ENCODE measurements at places on chromosomes 1 and 21.

DNA sequence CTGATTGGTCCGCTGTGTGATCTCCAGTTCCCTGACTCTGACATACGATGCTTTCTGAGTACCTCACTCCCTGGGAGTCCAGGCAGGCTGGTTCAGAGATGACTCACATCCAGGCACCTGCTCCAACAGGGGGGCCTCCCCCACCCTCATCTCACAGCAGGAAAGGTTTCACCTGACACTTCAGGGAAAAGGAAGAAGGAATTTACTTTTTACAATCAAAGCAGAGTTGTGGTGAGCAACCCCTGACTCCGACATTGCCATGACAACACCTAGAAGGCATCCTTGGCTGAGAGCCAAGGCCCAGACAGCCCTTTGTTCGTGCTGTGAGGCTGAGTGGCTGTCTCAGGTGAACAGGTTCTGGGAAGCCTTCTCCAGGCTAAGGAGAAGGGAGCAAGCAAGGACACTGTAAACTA, 164.6 kb upstream of the GJB5 start:
- no peak for DNase-seq

- no peak for DNase-seq
Measured at GRCh38 chr21:28078126-28078525, 914.6 kb downstream of the LTN1 start.

GRCh38 chr1:211577277-211577818, 1.6 kb downstream of the SLC30A1 start:
- no peak for DNase-seq

GRCh38 chr1:198088360-198089071, 68.3 kb upstream of the NEK7 start:
- peak; percentile 77 for DNase-seq

DNA sequence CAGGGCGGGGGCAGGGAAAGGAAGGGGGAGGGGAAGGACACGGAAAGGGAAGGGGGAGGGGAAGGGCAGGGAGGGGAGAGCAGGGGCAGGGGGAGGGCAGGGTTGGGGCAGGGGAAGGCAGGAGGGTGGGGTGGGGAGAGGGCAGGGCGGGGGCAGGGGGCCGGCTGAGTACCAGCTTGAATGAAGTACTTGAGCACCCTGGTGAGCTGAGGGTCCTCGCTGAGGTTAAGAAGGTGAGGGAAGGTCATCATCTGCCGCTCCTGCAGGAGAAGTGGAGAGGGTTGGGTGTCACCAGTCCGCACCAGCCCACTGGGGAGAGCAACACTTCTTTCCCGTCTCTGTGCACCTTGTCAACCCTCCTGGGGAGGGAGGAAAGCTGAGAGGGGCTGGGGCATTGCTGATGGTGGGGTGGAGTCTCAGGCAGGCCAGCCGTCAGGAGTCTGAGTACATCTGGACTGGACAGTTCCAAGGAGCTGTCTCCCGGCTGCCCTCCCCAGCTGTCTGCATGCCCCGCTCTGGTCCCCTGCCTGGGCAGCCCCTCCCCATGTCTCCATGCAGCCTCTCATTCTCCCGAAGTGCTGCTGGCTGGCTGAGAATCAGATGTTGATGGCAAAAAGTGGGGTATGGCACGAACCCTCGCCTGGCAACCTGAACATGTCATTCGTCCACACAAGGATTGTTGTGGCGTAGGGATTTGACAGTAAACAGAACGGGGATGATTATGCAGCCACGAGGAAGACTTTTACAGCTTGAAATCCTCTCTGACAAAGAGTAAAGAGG, 70.0 kb downstream of the SCCPDH start:
- DNase-seq: no peak

DNA sequence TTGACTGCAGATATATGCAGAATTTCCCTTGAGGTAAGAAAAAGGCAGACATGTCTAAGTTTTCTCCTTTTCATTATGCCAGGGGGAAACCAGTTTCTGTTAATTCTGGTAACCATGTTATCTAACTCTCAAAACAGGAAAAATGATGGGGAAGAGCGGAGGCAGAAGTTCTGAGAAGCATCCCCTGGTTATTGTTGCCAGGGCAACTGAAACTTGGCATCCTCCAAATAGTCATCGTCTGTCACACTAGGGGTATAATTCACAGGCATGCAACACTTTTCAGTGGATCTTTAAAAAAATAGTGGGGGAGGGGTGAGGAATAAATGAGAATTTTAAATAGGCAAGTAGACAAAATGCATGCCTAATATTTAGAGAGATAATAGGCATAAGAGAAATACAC, 715.3 kb upstream of the CXADR start:
- no peak for DNase-seq

- DNase-seq: no peak
Measured at GRCh38 chr1:32480761-32481160, 15.9 kb downstream of the ZBTB8B start.

DNA sequence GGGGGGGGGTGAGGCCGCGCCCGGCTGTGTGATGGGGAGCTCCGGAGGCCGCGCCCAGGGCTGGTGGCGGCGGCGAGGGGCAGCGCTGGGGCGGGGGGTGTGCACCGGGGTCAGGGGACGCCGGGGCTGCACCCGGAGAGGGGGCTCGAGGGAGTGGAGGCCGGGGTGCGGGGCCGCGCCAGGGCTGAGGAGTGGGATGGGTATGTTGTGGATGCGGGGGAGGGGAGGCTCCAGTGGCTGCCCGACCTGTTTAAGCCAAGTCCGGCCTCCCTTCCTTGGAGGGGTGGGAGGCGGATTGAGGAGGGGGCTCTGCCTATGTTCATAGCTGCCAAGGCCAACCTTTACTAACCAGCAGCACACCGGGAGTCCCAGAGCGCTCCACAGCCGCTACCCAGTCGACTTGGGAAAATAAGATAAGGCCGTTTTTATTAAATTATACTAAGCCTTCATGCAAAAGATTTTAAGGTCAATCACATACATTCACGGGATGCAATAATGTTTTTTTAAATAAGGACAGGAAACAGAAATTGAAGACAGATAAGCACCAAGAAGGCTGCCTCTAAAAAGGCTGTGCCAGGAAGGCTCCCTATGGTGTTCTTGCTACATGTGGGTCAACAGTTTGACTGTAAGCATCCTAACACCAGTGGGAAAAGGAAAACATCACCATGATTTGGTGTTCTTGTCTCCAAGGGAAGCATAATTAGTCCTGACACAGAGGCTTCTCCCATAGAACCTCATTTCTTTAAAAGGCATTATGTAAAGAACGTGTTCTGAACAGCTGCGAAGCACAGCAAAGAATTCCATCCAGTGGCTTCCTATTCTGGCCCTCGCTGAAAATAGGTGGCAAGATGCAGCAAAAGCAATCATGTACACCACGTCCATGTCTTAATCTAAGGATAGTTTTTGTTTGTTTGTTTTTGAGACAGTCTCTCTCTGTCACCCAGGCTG, 626 bp upstream of the HLCS start:
- peak; percentile 42 for DNase-seq

- DNase-seq: no peak
Measured at GRCh38 chr1:236494586-236495466, 29.0 kb upstream of the LGALS8 start.

- no peak for DNase-seq
Measured at GRCh38 chr1:218494449-218494852, 149.3 kb downstream of the TGFB2 start.

GRCh38 chr1:44698138-44698537, 23.6 kb downstream of the ARMH1 start:
- no peak for DNase-seq

- no peak for DNase-seq
Measured at GRCh38 chr1:7128293-7128692, 343.0 kb downstream of the CAMTA1 start.

GRCh38 chr1:197920067-197920396, 2.9 kb downstream of the LHX9 start:
- no peak for DNase-seq

- no peak for DNase-seq
Measured at GRCh38 chr1:36387141-36387949, 1.6 kb upstream of the STK40 start.
